ENCODE measurements at places on chromosomes 5 and 9. TPM values are rescaled to one million over a fixed set of nuclear protein-coding genes. Genes with fewer than 3 reads are reported as not detected.

Gene AGXT2
- total RNA-seq: not detected

Gene RALGPS1
- total RNA-seq: 2.4 TPM

GRCh38 chr5:20619591-20619990 lies 631.6 kb upstream of the CDH18 start:
- H3K36me3 ChIP-seq: no peaks in the 10 kb centered on the region
- no peak overlapping the region for H3K4me3 ChIP-seq

Gene FAM81B
- not detected for total RNA-seq

DNA sequence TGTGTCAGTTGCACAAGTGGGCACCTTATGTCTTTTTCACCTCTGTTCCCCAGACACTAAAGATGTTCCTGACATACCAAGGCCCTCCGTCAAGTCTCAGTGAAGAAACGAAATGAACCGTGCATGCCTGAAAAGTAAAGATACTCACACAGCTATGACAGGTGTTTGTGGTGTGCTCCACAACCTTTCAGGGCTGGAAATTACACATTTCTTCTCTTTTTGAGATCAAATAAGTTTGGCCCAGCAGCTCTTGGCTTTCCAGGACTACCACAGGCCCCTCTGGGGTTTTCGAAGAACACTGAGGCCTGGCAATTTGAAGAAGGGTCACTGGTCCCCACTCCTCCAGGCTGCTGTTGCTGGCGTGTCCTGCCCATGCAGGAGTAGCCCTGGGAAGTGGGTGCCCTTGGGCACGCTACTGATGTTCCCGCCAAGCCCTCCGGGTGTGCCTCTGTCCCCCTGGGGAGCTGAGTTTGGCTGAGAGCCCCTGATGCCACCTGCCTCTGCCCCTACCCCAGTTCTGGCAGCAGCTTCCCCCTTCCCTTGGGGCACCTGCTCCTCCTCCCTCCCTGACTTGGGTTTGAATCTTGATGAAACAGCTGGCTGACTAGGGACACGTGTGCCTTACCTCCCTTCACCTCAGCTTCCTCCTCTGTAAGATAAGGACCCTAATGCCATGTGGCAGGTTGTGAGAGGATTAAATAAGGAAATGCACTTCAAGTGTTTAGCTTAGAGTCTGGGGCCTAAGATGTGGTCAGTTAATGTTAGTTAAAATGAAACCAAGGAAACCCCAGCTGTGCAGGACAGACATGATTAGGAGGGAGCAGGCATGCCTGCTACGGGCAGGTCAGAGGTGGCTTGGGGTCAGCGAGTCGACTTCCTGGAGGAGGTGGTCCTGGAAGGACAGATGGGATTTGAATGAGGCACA lies 49.1 kb upstream of the GADD45G start:
- no peak for DNase-seq
- H3K4me3 ChIP-seq: no peak overlapping the region
- H3K36me3 ChIP-seq: no peaks in the 10 kb centered on the region
- H3K27ac ChIP-seq: no peak overlapping the region
- no peaks in the 10 kb centered on the region for H3K4me1 ChIP-seq

GRCh38 chr5:134177369-134178095 lies 782 bp upstream of the SKP1 start:
- peaks cover 35% of the 10 kb centered on the region for H3K36me3 ChIP-seq
- peak overlapping the region; percentile 89 for H3K4me3 ChIP-seq
- peak overlapping the region; percentile 100 for H3K27ac ChIP-seq

DNA sequence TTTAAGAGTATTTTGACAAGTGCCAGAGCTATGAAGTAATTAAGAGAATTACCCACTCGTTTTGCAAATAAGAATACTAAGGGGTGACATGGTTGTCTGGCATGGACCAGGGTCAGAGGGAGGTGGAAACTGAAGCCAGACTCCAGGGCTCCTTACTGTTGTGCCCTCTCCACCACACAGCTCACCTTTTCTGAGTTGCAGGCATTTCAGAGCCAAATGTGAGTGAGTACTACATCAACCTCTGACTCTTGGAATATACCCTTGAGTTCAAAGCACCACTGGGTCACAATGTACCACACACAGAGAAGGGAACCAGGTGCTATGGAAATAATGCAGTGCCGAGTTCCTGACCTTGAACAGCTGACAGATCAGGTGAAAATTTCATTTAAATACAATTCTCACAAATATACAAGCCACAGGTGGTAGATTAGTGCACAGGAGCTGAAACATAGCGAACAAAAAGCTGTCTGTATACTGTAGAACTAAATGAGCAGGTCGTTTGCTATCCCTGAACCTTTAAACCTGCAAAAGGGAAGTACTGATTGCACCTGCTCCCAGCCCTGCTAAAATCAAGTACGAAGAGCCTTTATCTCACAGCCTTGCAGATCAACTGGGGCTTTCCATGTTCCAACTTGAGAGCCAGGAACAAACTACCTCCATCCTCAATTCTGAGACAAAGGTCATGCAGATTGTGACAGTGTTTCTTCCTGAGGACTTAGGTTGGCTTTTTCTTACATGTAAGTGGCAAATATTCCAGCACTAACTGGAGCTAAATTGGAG lies 57.0 kb downstream of the GOLM1 start:
- H3K4me3 ChIP-seq: no peak overlapping the region
- no peak for DNase-seq
- no peaks in the 10 kb centered on the region for H3K4me1 ChIP-seq
